ENCODE measurements at places on chromosomes 16 and 17.

GRCh38 chr17:33712120-33712519, 419.0 kb upstream of the ASIC2 start:
- DNase-seq: no peak

GRCh38 chr16:23920899-23921298, 85.1 kb downstream of the PRKCB start:
- no peak for DNase-seq

- DNase-seq: no peak
Measured at GRCh38 chr16:50067290-50067853, 1.6 kb downstream of the HEATR3 start.

DNA sequence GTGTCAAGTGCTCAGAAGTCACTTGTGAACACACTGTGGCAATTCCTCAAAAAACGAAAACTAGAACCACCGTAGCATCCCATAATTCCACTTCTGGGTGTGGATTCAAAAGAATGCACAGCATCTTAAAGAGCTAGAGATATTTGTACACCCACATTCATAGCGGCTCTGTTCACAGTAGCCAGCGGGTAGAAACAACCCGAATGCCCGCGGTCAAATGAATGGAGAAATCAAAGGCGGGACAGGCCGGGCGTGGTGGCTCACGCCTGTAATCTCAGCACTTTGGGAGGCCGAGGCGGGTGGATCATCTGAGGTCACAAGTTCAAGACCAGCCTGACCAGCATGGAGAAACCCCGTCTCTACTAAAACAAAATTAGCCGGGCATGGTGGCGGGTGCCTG, 337.5 kb downstream of the SEC14L1 start:
- DNase-seq: no peak

DNA sequence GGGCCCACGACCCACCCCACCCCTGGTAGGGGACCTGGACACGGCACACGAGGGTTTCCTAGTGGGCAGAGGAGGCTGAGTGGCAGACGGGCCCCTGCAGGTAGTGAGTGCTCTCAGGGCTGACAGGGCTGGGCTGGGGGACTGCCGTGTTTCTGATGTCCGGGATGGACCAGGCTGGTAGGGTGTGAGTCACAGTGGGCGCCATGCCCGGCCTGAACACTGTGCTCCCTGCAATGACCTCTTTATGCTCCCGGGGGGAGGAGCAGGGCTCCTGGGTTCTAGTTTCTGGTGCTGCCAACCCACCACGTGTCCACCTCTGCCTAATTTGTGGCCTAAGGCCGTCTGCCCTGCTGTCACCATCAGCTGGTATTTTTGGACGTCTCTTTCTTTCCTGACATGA, 26.3 kb downstream of the ARHGAP23 start:
- DNase-seq: no peak

DNA sequence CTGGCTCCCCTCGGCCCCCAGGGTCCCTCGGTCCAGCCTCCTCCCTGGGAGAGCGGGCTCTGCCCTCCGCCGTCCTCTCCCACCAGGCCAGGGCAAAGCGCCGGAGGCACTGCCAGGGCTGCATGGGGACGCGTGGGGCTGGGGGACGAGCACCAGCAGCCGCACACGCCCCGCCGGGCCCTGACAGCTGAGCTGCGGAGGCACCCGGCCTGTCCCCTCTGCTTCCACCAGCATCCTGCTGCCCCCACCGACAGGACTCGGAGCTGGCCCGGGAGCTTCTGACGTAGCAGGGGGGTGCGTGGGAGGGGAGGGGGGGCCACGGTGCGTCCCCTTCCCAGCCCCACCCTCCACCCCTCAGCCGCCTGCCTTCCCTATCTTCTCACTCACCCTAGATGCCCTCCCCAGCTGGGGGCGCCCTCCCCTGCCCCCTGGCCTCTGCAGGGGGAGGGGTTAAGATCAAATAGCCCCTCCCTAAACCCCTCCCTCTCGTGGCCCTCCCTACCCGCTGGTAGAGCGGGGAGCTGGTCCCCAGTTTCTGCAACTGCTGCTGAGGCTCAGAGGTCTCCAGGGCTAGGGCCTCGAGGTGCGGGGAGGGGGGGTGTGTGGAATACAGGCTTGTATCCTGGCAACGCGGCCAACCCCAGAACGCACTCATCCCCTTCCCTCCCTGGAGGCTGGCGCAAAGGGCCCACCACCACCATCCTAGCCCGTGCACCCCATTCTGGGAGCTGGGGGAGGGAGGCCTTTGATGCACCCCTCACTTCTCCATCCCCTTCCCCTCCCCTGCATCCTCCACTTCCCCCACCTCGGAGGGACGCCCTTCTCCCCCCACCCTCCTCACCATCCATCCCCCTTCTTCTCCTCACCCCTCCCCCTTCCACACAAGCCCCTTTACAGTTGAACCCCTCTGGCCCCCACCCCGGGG, 1.0 kb downstream of the SRCIN1 start:
- no peak for DNase-seq

- no peak for DNase-seq
Measured at GRCh38 chr17:73715769-73716168, 71.5 kb upstream of the SDK2 start.

GRCh38 chr17:9522074-9522473, 53.5 kb downstream of the STX8 start:
- DNase-seq: no peak

DNA sequence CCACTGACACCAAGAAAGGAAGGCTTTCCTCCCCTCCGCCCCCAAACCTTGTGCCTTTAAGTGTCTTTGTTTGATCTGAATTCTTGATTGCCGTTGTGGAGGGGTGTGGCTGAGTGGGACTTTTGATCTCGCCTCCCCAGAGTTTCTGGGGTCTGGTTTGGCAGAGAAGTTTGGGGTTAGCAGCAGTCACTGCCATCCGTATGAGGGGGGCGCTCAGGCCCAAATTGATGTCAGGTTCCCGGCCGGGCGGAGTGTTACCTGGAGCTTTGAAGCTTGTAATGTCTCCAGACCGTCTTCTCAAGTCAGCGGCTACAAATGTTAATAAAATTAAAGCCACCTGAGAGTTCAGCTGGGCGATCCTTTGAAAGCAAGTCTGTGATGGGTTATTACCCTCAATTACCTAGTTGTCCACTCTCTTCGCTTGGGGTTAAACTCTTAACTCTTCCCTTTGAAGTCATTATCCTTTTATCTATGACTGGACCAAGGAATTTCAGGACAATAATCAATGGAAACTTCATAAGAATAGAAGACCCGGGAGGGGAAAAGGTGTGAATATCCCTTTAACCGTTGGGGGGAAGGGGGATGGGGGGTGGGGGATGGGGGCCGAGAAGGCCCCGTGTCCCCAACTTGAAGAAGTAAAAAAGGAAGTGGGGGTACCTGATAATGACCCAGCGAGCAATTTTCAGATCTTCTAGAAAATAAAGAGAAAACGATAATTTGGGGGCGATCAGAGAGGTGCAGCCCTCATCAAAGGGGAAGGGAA, 31.8 kb upstream of the AXIN2 start:
- DNase-seq: no peak

GRCh38 chr17:72119873-72120641, 763 bp upstream of the SOX9 start:
- no peak for DNase-seq

DNA sequence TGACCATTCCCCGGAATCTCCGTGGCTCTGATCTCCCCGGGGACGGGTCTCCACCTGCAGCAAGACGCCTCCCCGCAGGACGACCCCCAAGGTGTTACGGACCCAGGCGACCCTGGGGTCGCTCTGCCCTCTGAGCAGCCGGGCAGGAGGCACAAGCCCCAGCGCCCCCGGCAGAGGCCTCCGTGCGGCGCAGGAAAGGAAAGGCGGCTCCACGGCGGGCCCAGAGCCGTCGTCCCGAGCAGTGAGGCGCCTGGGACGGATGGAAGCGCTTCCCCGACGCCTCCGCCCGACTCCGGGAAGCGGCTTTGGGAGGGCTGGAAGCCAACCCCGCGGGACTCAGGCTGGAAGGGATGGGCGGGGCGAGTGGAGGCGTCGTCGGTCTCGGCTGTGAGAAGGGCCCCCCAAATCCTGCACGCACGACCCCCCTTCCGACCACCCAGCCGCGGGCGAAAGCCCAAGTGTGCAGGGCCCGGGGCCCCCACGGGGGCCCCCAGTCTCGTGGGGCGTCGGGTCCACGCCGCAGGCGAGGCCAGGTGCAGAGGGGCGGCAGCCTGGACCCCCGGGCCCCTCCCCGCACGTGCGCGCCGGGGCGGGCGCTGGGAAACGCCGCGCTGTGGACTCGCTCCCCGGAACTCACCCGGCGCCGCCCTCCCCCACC, 32.7 kb upstream of the RPH3AL start:
- DNase-seq: peak; percentile 3

GRCh38 chr16:82280867-82281266, 110.8 kb upstream of the MPHOSPH6 start:
- no peak for DNase-seq

- peak; percentile 89 for DNase-seq
Measured at GRCh38 chr16:3134338-3135125, at the start of gene ZNF213. Gene ZNF213 (plus strand): TSS chr16:3135029. CDS start chr16:3137281, 2,252 bp downstream.

DNA sequence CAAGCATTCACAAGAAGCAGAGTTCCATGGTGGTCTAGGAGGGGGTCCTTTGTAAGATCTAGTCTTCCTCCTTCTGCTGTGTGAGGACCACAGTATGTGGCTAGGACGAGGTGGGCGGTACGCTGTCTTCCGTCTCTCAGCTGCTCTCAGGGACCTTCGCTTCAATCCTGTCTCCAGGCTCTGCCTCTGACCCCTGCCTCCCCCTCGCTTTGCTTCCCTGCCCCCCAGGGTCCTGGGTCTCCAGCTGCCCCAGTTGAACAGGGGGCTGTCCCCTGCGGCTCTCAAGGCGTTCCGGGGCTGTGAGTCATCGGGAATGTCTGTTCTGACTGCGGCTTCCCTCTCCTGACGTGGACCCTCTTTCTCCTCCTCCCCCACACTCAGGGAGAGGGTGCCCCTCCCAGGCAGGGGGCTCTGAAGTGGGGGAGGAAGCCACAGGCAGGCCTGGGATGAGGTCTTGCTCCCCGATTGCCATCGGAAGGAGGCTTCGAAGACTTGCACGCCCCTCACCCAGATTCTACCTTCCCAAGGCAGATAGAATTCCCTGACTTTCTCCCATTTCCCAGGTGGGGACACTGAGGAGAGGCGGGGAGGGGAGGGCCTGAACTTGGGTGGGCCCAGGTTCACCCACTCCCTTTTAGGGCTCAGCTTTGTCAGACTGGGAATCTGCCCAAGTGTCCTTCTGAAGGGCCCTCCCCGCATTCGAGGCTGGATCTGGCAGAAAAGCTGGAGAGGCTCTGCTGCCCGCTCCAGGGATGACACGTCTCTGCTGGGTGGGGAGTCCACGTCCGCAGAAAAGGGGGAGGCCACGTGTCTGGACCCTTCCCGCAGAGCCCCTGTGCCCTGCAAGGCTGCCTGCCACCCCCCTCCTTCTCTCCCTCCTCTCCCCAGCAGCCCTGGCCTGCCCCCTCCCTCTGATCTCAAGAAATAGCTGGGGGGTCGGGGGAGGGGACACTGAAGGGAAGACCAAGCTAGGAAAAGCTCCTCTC, 9.1 kb upstream of the COL1A1 start:
- no peak for DNase-seq

GRCh38 chr17:41619036-41619926, 5.1 kb downstream of the KRT17 start:
- DNase-seq: no peak

DNA sequence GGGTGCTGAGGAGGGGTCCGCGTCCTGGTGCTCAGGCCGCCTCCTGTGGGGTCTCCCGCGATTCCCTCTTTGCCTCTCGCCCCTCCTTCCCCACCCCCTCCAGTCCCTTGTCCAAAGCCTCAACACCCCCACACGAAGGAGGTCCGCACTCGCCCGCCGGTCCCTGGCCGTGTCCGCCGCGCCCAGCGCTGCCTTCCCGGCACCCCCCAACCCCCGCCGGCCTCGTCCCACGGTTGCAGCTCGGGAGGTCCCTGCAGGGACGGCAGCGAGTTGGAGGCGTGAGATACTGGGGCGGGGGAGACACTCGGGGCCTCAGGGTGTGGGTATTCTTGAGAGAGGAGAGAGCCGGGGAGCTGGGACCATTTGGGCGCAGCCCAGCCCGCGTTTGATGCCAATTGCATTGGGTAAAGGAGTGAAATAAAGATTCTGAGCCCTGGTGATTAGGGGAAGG, 468 bp downstream of the FLYWCH2 start:
- DNase-seq: no peak

Data from activated T-helper 9 cell treated with anti-CD3 and anti-CD28 coated beads, Interleukin-2, amount 50 U/mL, for 16 hours (primary cell).